ENCODE measurements at places on chromosomes 2 and 18. TPM values are rescaled to one million over a fixed set of nuclear protein-coding genes. Genes with fewer than 3 reads are reported as not detected.
A peak's percentile ranks its signal among the peaks of the same experiment; 100 is the strongest.

Gene EDAR
- polyA plus RNA-seq = not detected

Gene SOWAHC
- 6.5 TPM for polyA plus RNA-seq

DNA sequence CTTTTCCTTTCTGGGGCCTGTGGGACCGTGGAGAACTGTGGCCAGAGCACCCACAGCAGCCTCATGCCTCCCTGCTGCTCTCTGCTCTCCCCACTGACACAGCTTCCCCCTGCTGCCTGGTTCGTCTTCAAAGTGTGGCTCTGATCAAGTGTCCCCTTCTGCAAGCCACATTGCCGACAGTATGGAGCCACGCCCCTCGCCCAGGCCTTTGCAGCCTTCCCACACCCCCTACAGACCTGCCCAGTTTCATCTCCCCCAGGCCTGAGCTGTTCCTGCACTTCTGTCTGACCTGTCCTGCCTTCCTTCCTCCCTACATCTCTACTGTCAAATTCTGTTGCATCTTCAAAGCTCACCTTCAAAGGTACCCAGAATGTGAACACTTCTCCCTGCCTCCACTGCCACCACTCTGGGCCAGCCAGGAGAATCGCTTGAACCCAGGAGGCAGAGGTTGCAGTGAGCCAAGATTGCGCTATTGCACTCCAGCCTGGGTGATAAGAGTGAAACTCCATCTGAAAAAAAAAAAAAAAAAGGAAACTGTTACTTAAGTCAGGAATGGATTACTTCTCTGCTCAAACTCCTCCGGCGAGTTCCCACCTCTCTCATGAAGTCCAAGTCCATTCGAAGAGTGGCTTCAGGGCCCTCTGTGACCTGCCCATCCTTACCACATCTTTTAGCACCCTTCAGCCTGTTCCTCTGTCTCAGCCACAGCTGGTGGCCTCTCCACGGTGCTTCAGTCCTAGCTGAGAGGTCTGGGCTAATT, 29.0 kb upstream of the CATIP start:
- DNase-seq = no peak

DNA sequence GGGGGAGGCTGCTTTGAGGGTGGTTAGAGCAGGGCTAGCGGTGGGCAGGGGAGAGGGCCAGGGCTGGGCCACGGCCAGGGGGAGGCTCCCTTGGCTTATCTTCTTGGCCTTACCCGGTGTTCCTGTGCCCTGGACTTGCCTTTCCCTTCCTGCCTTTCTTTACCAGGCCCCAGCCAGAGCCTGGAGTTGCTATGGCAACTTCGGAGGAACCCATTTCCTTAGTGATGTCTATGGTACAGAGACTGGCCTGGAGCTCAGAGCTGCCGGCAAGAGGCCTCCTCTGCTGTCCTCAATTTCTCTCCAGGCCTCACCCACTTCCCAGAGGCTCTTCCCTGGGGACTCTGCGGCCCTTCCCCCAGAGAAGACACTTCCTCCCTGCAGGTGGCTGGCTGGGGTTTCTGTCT, 11.5 kb downstream of the SPEG start:
- no peak for DNase-seq

- peak; percentile 32 for DNase-seq
Measured at GRCh38 chr2:57906152-57906732, 140.4 kb upstream of the VRK2 start.

DNA sequence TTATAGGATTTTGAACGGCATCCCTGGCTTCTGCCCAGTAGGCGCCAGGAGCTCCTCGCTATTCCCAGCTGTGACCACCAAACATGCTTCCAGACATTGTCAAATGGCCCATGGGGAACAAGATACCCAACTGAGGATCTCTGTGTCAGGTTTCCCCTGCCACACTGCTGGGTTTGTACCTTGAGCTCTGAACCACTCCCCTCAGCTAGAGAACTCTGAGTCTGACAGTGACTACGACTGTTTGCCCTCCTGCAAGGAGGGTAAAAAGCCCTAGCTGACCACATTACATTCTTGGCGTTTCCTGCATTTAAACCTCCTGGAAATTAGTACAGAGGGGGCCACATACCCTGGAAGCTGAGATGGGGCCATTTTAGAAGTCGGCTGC, 12.4 kb downstream of the LRRFIP1 start:
- DNase-seq = no peak

DNA sequence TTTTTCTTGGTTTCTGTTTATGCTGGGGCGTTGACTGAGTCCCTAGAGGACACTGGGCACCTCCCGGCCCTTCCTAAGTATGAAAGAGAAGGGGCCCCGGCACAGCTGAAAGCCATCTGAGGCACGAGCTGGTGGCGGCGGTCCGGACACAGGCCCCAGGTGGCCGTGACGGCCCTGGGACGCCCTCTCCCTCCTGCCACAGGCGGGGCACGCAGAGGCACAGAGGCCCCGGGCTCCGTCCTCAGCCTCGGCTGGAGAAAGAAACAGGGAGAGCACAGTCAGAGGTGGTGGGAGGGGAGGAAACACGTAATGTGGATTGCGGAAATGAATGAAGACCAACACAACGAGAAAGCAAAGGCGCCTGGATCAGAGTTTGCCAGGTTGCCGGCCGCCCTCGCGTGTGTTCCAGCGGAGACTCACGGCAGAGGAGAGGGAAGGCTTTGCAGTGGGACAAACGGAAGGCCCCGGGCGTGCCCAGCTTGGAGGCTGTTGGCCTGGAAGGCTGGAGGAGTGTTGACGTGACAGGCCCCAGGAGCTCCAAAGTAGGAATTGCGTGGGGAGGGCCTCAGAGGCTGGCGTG, 119.1 kb downstream of the PTGR3 start:
- DNase-seq = no peak
